ENCODE measurements at places on chromosomes 11 and 22.

- DNase-seq = no peak
These were observed 138.5 kb downstream of the SWAP70 start for GRCh38 chr11:9802291-9802861.

- no peak for DNase-seq
These were observed 223 bp downstream of the WT1 start for GRCh38 chr11:32435152-32435480.

DNA sequence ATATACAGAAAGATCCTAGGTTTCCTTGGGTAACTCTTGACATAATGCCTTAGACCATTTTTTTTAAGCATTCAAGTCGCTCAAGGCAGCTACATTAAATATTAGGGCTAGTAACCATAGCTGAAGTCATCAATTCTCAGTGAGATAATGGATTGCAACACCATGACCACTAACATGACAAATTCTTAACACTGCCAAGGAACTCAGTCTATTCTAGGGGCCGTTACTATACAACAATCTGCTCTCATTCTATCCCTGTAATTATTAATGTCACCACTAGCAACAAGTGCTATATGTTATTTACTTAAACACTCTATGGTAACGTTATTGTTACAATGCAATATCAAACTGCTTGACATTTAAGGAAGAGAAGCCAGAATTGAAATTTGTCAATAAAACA is 3.2 kb upstream of the STK33 start:
- no peak for DNase-seq

- no peak for DNase-seq
These were observed 406.3 kb downstream of the CADM1 start for GRCh38 chr11:115097796-115098408.

- no peak for DNase-seq
These were observed 33.2 kb downstream of the BRSK2 start for GRCh38 chr11:1422981-1423380.

DNA sequence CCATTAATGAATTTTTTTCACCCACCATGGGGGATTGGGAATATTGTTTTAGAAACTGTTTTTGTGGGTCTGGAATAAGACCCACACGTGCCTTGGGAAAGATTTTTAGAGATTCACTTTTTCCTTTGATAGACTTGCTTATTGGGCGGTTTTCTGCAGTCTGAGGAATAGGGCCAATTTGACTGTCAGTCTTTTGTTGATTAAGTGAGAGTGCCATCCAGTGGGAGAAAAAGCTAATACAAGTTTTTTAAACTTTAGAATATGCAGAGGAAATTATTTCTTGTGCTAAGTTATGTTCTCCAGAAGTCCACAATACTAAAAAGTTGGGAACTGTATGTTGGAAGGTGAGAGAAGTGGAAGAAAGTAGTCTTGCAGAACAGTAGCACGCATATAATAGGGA is 56.1 kb downstream of the PRMT3 start:
- DNase-seq = peak; percentile 79

DNA sequence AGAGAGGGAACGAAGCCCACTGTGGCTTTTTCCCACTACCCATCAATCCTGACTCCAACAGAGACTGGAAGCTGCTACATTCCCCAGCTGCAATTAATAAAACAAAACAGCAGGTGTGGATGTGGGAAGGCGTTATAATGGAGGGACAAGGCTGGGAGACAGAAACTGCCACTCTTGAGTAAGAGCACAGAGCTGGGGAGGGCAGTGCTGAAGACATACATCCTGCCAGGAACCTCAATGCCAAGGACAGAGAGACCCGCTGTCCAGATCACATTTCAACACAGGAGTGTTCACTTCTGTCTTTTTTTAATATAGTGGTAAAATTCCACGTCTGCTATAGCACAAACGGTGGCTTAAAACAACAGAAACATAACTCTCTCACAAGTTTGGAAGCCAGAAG is 94.5 kb downstream of the LARGE1 start:
- no peak for DNase-seq

DNA sequence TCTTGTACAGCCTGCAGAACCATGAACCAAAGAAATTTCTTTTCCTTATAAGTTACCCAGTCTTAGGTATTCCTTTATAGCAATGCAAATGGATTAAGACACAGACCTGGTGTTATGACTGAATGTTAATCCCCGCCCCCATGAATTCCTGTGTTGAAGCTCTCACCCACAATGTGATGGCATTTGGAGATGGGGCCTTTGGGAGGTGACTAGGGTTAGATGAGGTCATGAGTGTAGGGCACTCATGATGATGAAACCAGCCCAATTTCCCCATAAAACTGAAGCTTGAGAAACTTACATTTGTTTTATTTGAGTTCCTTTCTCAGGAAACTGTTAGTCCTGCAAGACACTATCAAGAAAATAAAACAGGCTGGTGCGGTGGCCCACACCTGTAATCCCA is 115.8 kb upstream of the THY1 start:
- DNase-seq = no peak

GRCh38 chr11:122646549-122647340 is 8.8 kb upstream of the UBASH3B start:
- DNase-seq = no peak

Measured in hematopoietic multipotent progenitor cell treated with erythropoietin and hydrocortisone succinate and interleukin-3 and kit ligand, for 17 days (in vitro differentiated cells).